ENCODE measurements at places on chromosomes 12 and 14. TPM values are rescaled to one million over a fixed set of nuclear protein-coding genes. Genes with fewer than 3 reads are reported as not detected.
A peak's percentile ranks its signal among the peaks of the same experiment; 100 is the strongest.

The SIX6 gene
- not detected for polyA plus RNA-seq

The CLEC2B gene
- polyA plus RNA-seq, result 6.7 TPM

The CABP1 gene
- polyA plus RNA-seq, result not detected

The KIF26A gene
- polyA plus RNA-seq, result 3.6 TPM

The NFE2 gene
- polyA plus RNA-seq, result not detected

The ERBB3 gene
- polyA plus RNA-seq, result 1.5 TPM

The CPNE6 gene
- polyA plus RNA-seq, result not detected

DNA sequence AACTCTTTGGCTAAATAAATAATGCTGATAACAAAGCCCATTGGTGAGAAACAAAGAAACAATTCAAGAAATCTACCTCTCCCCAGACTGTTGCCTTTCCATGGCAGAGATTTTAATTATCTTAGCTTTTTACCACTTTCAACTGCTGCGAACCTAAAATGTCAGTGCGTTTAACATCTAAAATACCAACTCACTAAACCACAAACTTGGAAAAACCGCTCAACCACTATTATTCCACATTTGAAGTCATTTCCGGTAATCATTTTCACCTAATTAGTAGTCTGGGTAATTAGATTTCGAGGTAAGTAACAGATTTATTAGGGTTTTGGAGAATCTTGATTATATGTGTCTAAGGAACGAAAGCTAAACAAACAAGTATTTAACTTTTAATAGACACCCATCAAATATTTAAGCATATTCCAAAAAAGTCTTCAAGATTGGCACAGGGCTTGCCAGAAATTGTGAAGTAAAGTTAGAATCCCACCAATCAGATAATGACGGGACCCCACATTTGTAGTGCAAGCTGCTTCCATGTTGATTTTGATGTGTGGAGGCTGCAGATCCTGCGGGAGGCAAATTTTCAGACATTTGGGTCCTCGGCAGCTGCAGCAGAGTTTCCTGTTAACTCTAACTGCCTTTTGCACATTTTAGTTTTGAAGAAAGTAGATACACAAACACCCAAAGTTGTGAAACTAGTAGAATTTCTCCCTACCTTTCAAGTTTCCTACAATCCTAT is 4.1 kb downstream of the OTX2 start:
- H3K27ac ChIP-seq, result no peak overlapping the region
- H3K36me3 ChIP-seq, result no peaks in the 10 kb centered on the region
- H3K27me3 ChIP-seq, result peaks cover 97% of the 10 kb centered on the region
- no peak for DNase-seq

DNA sequence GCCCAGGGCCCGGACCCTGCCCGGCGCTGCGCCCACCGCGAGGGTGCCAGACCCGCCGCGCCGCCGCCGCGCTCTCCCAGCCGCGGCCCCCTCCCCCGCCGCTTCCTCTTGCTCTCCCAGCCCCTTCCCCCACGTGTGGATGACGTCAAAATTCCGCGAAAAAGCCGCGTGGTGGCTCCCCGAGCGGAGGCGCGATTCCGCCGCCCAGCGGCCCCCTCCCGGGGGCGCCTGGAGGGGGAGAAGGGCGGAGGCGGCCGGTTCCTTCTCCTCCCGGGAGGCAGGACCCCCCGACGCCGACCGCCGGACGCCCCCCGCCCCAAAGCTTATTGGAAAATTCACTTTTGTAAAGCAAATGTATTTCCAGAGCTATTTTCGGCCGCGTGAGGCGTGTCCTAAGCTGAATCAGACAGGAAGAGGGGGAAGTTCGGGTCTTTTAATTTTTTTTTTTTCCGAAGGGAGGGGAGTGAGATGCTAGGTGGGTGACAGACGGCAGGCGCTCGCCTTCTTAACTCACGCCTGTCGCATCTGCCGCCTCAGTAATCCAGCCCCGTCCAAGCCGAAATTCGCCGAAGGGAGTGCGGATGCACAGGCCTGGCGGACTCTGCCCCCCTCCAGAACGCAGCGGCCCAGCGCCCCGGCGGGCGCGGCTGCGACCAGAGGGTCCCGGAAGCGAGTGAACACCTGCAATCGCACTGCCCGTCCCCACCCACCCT is 4.1 kb upstream of the CCND2 start:
- peak overlapping the region; percentile 31 for H3K4me3 ChIP-seq
- peaks cover 52% of the 10 kb centered on the region for H3K27me3 ChIP-seq
- no peaks in the 10 kb centered on the region for H3K36me3 ChIP-seq
- no peak overlapping the region for H3K27ac ChIP-seq
- peak; percentile 65 for DNase-seq

GRCh38 chr12:176321-177181 is 37.4 kb downstream of the SLC6A12 start:
- no peak overlapping the region for H3K4me3 ChIP-seq
- H3K27ac ChIP-seq, result no peak overlapping the region
- H3K36me3 ChIP-seq, result no peaks in the 10 kb centered on the region

DNA sequence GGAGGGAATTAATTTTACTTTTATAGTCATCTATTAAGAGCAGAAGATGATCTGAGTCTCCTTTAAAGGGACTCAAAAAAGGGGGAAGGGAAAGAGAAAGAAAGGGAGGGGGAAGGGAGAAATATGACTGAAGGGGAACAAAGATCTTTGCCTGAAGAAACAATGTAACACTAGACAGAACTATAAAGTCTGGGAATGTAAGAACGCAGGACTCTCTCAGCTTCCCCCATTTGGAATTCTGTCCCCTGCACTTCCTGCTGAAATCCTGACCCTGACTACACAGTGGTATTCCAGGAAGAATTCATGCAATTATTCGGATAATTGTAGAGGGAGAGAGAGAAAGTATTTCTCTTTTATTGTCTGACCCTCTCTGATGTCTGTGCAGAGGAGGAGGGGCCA is 8.6 kb upstream of the HOXC11 start:
- no peaks in the 10 kb centered on the region for H3K4me1 ChIP-seq
- DNase-seq, result no peak
- H3K4me3 ChIP-seq, result no peak overlapping the region
- H3K27ac ChIP-seq, result no peak overlapping the region

DNA sequence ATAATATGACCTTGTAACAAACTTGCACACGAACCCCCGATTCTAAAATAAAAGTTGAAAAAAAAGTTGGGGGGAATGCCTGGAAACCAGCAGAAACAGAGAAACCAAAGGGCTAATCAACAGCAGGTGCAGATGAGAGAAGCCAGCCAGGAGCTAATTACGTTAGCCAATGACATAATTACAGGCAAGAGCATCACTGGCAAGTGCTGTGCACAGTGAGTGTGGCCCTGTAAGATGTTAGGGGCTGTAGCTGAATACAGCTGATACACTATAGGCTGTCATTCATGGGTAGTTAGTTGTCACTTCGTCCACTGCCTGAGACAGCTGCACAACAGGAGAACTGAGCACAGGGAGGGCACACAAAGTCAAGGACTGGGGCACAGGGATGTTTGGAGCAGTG is 7.3 kb upstream of the FGF23 start:
- peaks cover 1% of the 10 kb centered on the region for H3K27me3 ChIP-seq
- H3K4me1 ChIP-seq, result no peaks in the 10 kb centered on the region
- no peak overlapping the region for H3K27ac ChIP-seq
- DNase-seq, result no peak
- no peaks in the 10 kb centered on the region for H3K36me3 ChIP-seq

DNA sequence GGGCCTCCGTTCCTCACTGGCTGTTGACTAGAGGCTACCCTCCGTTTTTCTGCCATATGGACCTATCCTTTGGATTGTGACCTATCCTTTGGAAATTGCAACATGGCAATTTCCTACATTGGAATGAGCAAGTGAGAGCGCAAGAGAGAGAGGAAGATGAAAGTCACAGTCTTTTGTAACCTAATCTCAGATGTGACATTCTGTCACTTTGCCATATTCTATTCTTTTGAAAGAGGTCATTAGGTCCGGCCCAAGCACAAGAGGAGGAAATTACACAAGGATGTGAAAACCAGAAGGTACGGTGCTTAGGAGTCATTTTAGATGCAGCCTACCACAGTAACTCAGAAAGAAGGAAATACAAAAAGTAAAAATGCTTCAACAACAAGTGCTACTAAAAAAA is 47.3 kb upstream of the SRP54 start:
- peak; percentile 4 for DNase-seq
- H3K4me1 ChIP-seq, result peaks cover 12% of the 10 kb centered on the region
- H3K27me3 ChIP-seq, result no peaks in the 10 kb centered on the region
- H3K4me3 ChIP-seq, result no peak overlapping the region
- H3K36me3 ChIP-seq, result no peaks in the 10 kb centered on the region
- H3K27ac ChIP-seq, result no peak overlapping the region

DNA sequence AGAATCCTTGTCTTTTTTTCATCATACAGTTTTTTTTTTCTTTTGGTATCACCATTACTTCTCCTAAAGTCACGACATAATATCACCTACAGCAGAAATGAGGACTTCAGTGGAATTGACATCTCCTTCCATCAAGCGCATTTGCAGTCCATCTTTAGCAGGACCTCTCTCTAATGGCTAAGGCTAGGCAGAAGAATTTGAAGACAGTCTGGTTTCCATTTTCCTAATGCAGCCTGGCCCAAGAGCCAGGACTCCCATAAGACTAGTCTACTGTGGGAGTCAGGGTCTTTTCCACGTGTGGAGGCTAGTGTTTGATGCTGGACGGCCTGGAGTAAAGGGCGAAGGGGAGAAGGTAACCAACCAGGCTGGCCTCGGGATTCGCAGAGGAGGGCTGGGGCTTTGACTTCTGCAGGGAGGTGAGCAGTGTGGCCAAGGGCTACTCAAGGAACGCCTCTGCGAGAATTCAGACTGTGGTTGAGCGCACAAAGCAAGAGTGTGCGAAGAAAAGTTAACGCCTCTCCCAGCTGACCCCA is 769 bp upstream of the ZNF740 start:
- peaks cover 22% of the 10 kb centered on the region for H3K4me1 ChIP-seq

DNA sequence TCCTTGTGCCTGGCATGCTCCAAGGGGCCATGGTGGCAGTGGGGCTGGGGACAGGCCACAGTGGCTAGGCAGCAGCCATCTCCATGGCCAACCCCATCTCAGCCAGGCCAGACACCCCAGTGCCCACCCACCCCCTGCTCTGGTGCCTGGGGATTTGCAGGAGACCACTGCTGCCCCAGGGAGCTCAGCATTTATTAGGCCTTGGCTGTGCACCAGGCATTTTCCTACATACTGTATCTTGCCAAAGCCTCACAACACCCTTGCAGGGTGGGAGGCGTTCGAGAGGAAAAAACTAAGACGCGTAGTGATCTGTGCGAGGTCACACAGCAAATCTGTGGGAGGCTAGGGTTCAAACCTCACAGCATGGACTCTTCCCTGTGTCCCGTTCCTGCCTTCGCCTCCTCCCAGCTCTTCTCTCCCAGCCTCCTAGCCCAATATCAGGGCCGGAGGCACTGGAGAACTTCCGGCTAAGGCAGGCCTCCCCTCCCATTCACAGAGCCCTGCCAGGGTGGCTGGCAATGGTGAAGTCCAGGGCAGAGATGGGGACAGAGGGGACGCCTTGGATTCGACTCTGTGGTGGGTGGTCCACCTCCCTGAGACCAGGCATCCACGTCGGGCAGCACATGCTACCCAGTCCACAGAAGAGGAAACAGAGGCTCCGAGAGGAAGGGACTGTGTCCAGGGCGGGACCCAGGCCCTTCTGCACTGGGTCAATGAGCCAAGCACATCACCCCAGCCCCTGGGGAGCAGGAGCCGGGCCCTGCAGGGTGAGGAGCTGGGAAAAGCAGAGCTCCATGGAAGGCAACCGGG is 57.4 kb downstream of the FAM222A start:
- H3K27me3 ChIP-seq, result no peaks in the 10 kb centered on the region
- no peak overlapping the region for H3K4me3 ChIP-seq
- H3K36me3 ChIP-seq, result no peaks in the 10 kb centered on the region
- no peak for DNase-seq

DNA sequence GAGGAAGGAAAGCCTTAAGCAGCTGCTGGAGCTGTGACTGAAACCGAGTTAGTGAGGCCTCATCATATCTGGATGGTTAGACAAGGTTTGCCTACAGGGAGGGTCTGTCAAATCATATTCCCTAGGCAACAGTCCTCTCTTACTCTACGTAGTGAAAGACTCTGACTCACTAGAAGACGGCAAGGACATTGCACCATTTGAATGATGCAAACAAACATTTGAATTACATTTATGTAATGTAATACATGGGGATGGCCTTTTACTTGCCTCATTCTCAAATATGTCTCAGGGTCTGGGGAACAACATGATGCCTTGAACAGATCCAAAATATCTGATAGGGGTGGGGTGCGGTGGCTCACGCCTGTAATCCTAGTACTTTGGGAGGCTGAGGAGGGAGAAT is 29.8 kb upstream of the STRAP start:
- no peak overlapping the region for H3K27ac ChIP-seq
- H3K4me1 ChIP-seq, result no peaks in the 10 kb centered on the region
- no peak for DNase-seq
- H3K36me3 ChIP-seq, result no peaks in the 10 kb centered on the region

- peaks cover 12% of the 10 kb centered on the region for H3K4me1 ChIP-seq
- DNase-seq, result no peak
- H3K27me3 ChIP-seq, result peaks cover 1% of the 10 kb centered on the region
- H3K27ac ChIP-seq, result no peak overlapping the region
- H3K36me3 ChIP-seq, result no peaks in the 10 kb centered on the region
Observed at GRCh38 chr12:98735821-98736220, 90.7 kb downstream of the APAF1 start.

DNA sequence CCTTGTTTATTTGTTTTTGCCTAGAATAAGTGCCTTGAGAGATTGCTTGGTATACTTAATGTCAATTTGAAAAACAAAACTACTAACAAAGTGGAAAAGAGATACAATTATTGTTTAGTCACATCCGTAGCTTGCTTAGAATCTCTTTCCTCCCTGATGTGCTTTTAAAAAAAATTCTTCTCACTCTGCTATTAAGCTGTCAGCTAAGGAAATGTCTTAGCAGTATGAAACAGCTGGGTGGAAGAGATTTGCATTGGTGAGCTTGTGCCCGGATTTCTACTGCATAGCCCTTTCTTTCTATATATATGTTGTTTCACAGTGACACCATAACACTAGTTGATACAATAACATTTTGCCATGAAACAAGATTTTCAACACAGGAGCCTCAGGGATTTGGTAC is 229.4 kb upstream of the RGS6 start:
- no peak overlapping the region for H3K4me3 ChIP-seq
- H3K27ac ChIP-seq, result no peak overlapping the region
- no peaks in the 10 kb centered on the region for H3K27me3 ChIP-seq
- no peaks in the 10 kb centered on the region for H3K36me3 ChIP-seq
- DNase-seq, result peak; percentile 58

All from endothelial cell of umbilical vein (primary cell).